NCI-H774 (cell line): ENCODE measurements at places on chromosomes 3 and 15.
A peak's percentile ranks its signal among the peaks of the same experiment; 100 is the strongest.

DNA sequence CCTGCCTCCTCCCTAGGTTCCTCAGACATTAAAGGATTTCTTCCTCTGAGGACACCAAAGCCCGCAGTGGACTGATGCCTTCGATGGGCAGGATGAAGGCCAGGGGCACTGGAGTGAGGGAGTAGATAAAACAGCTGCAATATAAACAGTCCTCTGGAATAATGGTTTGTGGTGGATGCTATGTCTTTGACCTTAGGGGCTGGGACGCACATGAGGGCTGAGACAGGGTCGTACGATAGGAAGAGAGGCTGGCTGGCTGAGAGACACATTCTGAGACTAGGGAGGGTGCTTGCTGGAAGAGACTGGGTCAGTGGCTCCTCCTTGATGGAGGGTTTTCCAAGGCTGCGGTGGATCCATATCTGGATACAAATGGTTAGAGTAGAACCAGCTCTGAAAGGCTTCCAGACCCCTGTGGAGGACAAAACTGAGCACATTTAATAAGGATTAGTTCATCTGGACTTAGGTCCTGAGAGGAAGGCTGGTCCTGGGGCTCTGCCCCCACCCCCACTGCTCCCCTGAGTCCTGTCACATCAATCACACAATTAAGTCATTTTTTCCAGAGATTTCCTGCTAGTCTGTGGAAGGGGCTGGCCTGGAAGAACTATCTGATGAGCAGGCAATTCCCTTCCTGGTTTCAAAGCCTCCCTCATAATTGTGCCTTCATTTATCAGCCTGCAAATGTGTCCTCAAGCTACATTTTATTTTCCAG, 15.8 kb downstream of the TBC1D21 start:
- DNase-seq, result no peak

GRCh38 chr3:138445236-138445635, 10.8 kb downstream of the ESYT3 start:
- DNase-seq, result no peak

DNA sequence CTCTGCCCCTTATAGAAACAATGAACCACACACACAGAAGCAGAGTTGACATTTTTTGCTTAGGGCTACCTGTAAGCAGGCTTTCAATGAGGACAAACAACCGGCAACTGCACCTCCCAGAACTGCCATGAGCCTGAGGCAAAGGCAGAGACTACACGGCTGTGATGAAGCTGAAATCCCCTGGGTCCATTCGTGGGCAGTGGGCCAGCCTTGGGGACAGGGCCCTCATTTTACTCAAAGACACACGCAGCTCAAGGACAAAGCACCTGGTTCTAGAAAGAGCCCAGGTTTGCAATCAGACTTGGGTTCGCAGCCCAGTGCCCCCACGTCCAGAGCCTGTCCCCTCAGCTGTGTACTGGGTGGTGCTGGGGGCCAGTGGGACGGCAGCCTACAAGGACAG, 17.9 kb downstream of the FAM174B start:
- no peak for DNase-seq

- no peak for DNase-seq
Measured at GRCh38 chr3:119969759-119970158, 124.5 kb downstream of the GSK3B start.

DNA sequence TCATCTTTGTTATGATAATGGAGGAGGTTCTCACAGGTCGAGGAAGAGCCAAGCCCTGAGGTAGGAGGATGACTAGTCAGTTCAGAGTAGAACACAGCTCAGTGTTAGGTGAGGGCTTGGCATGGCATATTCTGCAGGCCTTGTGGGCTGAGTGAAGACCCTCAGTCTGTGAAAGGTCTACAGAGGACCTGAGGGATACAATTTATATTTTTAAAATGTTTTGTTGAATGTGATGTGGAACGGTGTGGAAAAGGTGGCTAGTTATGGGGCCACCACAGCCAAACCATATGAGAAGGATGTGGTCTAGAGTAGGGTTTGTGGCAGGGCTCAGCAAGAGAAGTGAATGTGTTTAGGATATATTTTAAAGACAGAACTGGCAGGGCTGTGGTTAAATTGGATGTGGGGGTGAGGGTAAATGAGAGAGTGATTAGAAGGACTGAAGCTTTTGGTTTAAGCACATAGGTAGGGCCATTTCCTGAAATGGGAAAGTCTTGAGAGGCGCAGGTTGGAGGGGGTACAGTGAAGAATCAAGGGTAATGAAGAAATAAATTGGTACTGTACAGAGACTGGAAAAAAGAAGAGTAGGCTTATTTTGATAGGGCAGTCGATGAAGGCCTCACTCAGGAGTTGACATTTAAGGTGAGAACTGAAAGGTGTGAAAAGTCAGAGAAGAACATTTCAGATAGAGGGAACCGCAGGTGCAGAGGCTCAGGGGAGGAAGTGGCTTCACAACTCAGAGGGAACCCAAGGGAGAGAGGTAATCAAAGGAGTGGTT, 60.5 kb downstream of the SPTSSB start:
- DNase-seq, result no peak

- DNase-seq, result no peak
Measured at GRCh38 chr3:86814918-86815655, 175.9 kb downstream of the VGLL3 start.

DNA sequence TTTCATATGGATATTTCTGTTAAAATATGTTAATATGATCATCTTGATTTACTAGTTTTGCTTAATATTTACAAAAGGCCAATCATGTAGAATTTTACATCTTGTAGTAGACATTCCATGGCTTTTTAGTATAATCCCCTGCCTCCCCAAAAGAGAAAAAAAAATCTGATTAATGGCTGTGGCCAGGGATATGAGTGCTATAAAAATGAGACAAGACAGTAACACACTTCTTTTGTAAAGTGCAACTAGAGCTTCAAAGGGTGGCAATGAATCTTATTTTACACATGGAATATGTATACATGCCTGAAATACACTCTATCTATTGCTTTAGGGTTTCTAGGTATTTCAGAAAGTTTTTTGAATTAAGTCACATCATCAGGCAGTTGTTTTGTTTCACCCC, 112.2 kb upstream of the NANOGP8 start:
- DNase-seq, result no peak

GRCh38 chr3:160135851-160136250, 89.4 kb upstream of the C3orf80 start:
- no peak for DNase-seq

GRCh38 chr3:9214599-9214998, 34.8 kb downstream of the SRGAP3 start:
- DNase-seq, result no peak

GRCh38 chr3:101142160-101142559, 148.9 kb upstream of the ABI3BP start:
- DNase-seq, result no peak

DNA sequence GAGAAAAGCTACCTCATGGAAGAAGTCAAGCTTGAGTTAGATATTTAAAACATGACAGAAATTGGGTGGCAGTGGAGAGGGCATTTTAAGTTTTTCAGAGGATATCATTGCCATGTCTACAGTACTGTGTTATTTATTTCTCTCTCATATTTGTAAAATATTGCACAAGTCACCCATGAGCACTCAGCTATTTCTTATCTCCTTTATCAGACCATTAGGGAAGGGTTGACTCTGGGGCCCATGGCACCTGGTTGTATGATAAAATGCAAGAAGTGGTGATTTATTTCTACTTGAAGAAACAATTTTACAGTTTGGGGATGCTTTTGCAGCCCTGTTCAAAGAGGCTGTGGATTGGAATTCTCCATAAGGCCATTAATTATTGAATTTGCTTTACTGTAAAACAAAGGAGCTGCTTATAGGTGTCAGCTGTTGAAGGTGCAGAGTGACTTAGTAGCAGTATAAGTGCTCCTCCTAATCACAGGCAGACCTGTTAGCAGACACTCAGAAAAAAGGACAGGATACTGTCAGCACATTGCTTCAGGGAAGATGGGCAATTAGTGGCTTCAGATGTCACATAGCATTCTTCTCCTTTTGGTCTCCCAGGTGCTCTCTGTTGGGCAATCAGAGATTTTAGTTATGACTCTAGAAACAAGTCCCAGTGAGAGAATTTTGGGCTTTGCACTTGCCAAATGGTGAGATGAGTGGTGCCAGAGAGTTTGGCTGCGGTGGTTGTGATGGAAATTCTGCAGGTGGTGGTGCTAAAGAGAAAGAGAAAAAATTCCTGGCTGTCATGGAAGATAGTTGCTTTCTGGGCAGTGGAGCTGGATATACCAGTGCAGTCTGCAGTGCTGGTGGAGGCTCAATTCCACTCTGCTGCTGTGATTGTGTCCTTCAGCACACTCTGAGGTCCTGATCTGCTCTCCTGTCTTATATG, 129.7 kb upstream of the ROPN1 start:
- no peak for DNase-seq

DNA sequence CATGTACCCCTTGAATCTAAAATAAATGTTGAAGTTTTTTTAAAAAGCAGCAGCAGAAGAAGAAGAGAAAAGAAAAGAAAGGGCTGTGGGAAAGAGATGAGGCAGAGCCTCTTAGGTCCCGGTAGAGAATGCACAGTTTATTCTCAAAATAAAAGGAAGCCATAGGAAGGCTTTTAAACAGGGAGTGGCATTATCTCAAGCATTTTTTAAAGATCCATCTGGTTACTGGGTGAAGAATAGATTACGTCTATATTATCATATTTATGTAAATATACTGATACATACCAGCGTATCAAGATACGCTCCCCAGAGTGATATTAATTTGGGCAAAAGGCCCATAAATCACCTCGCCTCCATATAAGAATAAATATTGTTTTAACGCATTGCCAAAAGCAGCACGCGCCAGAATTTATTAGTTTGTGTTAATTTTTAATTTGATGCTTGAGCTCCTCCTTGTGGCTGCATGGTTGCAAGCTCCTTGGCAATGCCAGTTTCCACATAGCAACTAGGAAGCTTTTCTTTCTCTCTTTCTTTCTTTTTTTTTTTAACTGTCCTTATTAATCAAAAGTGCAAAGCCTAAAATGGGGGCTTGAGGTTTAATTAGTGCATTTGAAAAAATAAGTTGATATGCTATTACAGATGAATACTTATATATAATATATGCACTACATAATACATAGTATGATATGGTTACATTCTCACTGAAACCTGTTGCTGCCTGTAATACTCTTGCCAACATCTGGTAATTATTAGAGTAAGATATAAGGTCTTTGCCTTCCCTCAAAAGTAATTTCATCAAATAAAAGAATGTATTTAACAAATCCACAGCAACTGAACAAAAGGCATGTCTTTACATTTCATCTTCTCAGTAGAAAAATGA, 242.8 kb upstream of the UBE2E2 start:
- peak; percentile 47 for DNase-seq

DNA sequence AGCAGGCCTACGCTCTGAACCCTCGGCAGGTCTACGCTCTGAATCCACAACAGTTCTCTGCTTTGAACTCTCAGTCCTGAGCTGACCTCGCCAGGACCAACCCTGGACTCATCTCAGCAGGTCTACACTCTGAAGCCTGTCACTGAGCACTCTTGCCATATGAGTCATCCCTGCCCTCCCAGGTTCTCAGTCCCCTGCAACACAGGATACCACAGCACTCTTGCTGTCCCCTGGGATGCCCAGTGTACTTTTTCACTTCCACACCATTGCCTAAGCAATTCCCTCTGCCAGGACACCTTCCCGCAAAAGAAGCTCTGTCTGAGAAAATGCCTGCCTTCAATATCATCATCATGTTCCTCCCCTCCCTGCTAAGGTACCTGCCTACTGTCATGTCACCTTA, 42.0 kb downstream of the NUP210 start:
- DNase-seq, result no peak

- no peak for DNase-seq
Measured at GRCh38 chr3:43222590-43222989, 63.8 kb upstream of the SNRK start.

- no peak for DNase-seq
Measured at GRCh38 chr15:57878573-57878972, 172.1 kb downstream of the POLR2M start.

GRCh38 chr3:4850928-4851265, 128.3 kb upstream of the BHLHE40 start:
- no peak for DNase-seq

DNA sequence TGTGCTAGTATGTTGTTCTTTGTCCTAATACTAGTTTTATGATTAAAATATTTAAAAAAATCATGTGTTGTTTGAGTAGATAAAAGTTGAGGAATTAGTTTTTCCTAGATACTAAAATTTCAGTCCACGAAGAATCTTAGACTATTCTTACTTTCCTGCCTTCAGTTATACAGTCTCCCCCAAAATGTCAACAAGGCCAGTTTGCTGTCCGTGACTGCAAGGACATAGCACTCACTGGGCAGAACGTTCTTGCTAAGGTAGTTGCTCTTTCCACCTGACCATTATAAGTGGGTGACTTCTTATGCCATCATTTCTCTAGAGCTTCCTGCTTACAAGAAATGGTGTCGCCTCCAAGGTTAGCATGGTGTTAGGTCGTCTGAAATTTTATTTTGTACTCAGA, 32.8 kb downstream of the KAT2B start:
- no peak for DNase-seq

DNA sequence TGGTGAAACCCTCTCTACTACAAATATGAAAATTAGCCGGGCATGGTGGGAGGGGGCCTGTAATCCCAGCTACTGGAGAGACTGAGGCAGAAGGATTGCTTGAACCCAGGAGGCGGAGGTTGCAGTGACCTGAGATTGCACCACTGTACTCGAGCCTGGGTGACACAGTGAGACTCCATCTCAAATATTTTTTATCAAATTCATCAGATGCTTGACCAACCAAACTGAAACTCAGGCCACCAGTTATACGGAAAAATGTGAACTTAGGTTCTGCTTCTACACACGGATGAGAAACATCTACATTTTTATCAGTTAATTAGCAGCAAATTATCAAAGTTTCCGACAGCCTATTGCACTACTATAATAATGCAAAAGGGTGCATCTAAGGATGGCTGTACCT, 4.8 kb downstream of the ARF4 start:
- no peak for DNase-seq

GRCh38 chr15:62344806-62345539, 179.9 kb upstream of the C2CD4B start:
- DNase-seq, result no peak

DNA sequence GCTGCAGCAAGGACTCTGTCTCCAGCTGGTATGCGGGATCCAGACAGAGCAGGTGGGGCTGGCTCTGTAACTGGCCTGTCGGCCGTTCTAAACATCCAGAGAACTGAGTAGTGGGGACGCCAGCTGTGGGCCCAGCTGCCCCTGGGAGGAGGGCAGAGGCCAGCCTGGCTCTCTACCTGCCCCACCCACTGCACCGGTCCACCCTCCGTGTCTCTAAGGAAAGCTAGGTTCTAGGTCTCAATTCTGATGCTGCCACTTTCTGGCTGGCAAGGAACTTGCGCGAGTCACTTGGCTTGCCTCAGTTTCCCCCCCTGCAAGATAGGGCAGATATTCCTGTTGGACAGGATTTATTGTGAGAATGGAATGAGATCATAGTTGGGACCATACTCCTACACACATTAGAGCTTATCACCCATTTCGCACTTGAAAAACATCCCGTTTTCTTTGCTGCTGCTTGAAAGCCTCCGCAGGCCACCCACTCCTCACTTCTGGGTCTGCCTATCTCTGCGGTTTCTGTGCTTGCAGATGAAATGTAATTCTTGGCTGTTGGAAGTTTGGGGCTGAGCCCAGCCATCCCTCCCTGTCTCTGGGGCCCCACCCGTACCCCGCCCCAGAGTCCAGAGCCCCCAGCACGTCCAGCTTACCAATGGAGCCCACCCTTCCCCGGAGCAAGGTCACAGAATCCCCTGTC, 65.8 kb downstream of the IQSEC1 start:
- no peak for DNase-seq

GRCh38 chr3:33482111-33482521, 41.9 kb upstream of the UBP1 start:
- DNase-seq, result no peak
